ENCODE measurements at places on chromosomes 12 and 14. TPM values are rescaled to one million over a fixed set of nuclear protein-coding genes. Genes with fewer than 3 reads are reported as not detected.

DNA sequence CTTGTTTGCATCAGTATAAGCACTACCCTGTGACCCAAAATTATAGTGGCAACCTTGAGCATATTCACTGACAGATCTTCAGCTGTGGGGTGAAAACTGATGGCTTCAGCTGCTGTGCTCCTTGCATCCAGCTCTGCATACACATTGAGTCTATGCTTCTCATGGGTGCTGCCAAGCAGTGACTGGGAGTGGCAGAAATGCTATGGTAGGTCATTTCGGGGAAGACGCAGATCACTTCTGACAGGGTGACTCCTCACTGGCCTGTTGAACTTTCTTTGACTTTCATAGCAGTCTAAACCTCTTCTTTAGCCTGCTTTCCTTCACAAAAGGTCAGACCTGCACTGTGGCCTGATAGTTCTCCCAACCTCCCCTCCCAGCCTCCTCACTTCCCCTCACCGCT is 5.6 kb upstream of the ALDH1L2 start:
- DNase-seq: no peak

DNA sequence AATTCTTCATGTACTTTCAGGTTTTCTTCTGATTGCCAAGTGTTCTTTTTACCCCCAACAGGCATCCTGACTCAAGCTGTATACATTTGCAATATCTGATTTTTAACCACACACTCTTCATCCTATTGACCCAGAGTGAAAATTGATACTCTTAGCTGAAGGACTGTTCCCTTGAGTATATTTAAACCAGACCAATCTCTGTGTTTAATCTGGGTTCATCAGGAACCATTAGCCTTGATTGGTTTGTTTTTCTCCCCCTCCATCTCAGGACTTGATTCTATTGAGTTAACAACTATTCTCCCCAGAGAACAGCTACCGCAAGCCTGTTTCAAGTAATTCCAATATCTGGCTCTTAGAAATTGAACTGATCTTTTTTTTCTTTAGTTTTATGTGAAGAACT is 222.3 kb upstream of the NOVA1 start:
- no peak for DNase-seq

- DNase-seq: no peak
Observed at GRCh38 chr12:102438047-102438826, 42.1 kb downstream of the IGF1 start.

GRCh38 chr14:65346895-65347294 is 65.6 kb upstream of the FUT8 start:
- DNase-seq: no peak

- DNase-seq: peak; percentile 42
Observed at GRCh38 chr14:53209370-53209769, 56.2 kb upstream of the DDHD1 start.

GRCh38 chr14:76271041-76271755 is 104.7 kb upstream of the ESRRB start:
- no peak for DNase-seq

The SMOC1 gene
- total RNA-seq: 5.3 TPM
